Fibroblast of skin of back (primary cell): ENCODE measurements at places on chromosomes 2 and 18.

- peak; percentile 18 for DNase-seq
Measured at GRCh38 chr2:181120625-181121024, 140.2 kb downstream of the UBE2E3 start.

GRCh38 chr18:79856119-79857007, 58.6 kb downstream of the KCNG2 start:
- peak; percentile 23 for DNase-seq

DNA sequence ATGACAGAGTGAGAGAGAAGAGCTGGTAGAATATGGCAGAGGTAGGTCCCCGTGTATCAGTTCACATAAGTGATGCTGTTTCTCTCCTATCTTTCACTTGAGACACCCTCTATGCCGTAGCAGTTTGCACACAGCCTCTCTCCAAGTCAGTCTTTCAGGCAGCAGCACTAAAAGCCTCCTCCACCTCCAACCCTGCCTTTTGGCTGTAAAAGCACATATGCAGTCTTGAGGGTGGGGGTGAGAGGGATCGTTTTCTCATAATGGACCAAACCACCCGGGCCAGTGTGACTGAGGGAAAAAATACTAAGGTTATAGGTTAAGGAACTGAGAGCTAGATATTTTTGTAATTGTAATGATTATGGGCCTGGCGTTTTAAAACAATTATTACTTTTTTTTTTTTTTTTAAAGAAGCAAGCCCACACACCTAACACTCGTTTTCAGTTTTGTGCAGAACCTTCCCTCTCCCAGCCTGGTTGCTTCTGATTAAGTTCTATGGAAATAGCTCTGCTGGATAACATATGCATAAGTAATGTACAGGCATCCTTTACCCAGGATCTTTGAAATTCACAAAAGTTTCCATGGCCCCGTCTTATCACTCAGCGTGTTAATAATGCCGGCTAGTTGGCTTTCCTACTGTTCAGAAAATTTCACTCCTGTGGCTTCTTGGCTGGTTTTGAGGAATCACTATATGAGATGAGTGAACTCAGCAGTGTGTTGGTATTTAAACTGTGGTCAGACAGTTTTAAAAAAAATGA, 112.2 kb upstream of the MEIS1 start:
- DNase-seq: no peak

- DNase-seq: peak; percentile 29
Measured at GRCh38 chr18:27604583-27604982, 419.5 kb upstream of the CHST9 start.

- no peak for DNase-seq
Measured at GRCh38 chr18:74468547-74469061, 11.5 kb upstream of the DIPK1C start.

DNA sequence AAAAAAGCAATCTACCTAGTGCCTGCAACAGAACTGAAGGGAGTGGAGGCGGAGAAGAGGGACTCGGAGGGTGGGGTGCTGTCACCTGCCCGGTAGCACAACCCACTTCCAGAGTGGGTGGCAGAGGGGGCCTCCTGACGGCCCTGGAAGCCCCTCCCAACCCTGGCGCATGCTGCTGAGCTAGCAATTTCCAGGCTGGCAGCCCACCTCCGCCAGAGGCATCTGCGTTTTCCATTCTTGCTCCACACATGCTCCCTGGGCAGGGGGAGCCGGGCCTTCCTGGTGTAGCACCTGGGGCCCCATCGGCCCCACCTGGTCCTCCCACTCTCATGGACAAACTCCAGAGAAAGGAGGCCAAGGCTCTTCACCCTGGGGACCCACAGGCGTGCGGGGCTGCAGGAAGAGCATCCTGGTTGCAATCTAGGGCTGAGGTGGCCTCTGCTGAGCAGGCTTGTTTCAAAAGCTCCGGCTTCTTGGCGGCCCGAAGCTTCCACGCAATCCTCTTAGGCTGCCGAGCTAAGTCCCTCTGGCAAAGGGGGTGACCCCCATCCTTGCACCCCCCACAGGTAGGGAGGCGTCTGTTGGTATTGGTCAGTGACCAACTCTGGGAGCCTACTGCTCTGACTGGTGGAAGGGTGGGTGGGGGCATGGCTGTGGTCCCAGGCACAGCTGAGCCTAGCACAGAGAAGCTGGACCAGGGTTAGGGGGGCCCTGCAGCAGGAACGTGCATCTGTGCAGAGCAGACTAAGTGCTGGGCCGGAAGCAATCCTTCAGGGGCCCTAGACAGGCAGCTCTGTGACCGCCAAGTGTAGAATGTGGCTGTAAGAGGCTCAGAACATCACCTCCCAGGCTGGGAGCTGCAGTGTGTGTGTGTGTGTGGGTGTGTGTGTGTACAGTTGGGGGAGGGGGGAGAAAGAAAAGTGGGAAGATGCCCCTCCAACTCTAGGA, 2.6 kb downstream of the HS6ST1 start:
- peak; percentile 53 for DNase-seq

GRCh38 chr2:64212801-64213321, 68.6 kb upstream of the PELI1 start:
- DNase-seq: peak; percentile 26

DNA sequence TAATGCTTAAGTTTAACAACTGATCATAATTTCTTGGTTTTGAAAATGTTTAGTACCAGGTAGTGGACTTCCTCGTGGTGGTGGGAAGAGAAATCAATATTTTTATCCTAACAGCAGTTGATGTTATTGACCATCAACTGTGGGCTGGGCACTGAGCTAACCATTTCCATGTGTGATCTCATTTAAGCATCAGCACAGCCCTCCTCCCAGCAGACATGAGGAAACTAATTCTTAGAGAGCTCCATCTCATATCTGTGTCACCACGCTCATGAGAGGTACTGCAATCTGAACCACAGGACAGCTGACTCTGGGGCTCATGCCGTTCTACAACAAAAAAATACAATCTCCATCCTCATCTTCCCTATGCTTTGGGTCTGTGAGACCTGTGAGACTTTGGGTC, 332.8 kb upstream of the RAB12 start:
- DNase-seq: no peak

DNA sequence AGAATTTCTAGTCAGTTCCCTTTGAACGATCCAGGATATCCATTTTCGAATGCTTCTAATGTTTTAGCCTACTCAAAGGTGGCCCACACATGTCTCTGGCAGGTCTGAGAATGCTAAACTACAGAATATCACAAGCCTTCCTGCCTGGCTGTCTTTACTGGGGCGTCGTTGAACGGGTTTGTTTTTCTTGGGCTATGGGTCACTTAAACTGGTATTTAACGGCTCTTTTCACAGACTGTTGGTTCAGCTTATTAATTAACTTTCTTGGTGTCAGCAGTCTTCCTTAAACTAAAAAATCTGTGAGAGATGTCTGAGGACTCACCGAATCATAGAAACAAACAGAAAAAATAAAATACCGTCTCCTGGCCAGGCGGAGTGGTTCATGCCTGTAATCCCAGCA, 563.2 kb upstream of the NRP2 start:
- DNase-seq: no peak

- DNase-seq: no peak
Measured at GRCh38 chr2:30948857-30949256, 141.6 kb upstream of the CAPN13 start.

- DNase-seq: no peak
Measured at GRCh38 chr2:52084759-52085158, 1052.8 kb upstream of the NRXN1 start.

DNA sequence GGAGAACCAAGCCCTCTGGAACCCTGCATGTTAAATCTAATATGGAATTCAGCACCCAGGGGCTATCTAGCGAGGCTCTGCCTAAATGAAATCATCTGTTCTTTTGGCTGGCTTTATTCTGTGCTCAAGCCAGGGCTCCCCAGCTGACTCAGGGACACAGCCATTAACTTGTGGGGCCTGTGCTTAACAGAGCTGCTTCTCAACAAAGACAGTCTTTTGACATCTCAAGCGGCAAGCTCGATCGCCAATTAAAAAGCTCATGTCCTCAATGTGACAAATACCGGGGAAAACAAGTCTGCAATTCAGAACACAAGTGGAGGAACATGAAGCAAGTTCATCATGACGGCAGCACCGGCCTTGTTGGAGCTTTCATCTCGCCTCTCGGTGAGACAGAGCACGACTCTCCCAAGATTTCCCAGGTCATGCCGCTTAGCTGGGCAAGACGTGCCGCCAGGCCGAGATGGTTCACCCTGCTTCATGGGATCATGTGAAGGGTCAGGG, 64.9 kb downstream of the KLHL29 start:
- no peak for DNase-seq

- peak; percentile 74 for DNase-seq
Measured at GRCh38 chr18:44803019-44803650, 122.4 kb downstream of the SETBP1 start.

DNA sequence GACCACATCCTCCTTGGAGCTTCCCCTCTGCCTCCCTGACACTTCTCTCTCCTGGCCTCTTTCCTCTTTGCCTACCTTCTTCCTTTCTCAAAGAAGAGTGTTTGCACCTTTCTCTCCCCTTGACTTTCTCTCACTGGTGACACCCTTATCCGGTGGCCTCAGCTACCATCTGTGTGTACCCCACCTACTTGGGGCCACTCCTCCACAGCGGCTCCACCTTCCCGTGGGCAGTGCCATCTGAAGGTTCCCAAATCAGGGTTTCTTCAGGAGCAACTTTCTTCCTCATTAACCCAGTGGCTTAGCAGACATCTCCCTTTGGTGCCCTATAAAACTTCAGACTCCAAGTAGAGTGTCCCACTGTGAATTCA, 5.3 kb upstream of the NCL start:
- DNase-seq: no peak

GRCh38 chr2:224925810-224926100, 116.5 kb downstream of the DOCK10 start:
- DNase-seq: peak; percentile 78

DNA sequence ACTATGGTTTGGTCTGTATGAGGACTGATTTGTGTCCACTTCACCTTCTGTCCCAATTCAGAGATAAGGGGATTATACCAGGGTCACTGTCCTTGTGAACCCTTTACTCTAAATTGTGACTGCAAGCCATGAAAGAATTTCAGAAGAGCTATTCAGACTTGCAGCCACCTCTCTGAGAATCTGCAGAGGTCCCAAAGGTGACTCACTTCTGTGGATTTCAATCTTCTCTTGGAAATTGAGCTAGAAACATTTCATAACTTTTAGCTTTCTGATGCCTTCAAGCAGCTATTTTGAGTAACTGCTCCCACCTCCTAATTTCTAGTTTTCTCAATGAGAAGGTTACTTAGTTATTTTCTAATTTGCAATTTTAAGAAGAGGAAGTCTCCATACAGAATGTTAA, 1242.4 kb upstream of the ACVR2A start:
- DNase-seq: peak; percentile 62

DNA sequence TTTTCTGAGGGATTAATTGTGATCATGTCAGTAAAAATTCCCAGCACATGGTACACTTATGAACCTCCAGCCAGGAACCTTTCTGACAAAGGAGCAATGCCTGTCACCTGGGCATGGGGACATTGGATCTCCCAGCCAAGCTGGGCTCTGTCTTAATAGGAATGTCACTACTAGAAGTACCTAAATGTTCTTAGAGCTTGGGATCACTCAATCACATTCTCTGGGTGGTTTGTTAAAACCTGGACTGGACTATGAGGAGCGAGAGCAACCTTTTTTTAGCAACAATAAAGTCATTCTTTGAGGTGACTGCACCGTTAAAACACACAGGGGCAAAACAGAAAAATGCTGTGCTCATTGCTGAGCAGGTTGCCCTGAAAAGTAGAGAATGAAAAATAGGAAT, 6.4 kb upstream of the PPP1CB start:
- DNase-seq: no peak

DNA sequence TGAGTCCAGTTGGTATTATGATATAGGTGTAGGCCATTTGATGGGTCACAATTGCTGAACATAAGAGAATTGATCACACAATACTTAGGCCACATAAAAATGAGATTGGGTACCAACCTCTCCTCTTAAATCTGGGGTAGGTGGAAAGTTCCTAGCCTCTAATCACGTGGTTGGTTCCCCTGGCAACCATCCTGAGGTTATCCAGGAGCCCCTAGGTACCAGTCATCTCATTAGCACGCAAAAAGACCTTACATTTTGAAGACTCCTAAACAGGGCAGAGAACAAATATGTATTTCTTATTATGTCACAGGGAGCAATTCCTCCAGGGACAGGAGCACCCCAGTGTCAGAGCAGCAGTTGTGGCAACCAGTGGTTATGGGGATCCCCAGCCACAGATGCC, 12.7 kb upstream of the SELENOI start:
- DNase-seq: no peak

- peak; percentile 58 for DNase-seq
Measured at GRCh38 chr2:36633470-36634092, 35.6 kb upstream of the FEZ2 start.

- DNase-seq: no peak
Measured at GRCh38 chr2:181183878-181184542, 203.6 kb downstream of the UBE2E3 start.
